ENCODE measurements at places on chromosomes 4 and X.

DNA sequence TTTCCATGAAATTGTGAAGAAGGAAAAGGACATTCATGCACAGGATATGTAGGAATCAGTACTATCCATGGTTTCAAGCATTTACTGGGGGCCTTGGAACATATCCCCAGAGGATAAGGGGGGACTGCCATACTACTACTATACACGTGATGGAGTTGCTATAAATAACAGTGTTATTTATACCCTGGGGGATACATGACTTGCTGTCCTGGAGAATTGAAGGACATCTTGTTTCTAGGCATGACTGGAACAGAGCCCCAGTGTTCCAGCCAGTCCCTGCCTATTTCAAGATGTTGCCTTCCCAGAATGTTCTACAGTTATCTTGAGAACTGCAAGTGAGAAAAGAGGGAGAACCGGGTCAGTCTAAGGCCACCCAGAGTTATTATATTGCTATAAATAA lies 39.6 kb upstream of the ZNF81 start:
- DNase-seq, result no peak

DNA sequence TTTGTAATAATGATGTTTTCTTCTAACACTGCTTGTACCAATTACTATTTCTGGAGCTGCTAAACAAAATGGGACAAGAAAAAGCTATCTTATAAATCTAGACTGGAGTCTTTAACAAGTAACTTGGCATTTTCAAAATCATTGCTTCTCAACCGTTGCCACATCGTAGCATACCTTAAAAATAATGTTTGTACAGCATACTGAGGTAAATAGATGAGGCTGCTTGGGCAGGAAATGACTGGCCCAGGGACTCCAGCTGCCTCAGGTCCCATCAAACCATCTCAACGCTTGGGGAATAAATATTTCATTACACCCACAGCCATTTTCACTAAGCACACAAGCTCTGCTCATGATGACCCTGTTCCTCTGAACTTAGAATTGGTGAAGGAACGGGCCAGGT lies 115.1 kb downstream of the SPANXA1 start:
- DNase-seq, result no peak

- no peak for DNase-seq
Observed at GRCh38 chr4:23083391-23083790, 390.7 kb downstream of the GBA3 start.

DNA sequence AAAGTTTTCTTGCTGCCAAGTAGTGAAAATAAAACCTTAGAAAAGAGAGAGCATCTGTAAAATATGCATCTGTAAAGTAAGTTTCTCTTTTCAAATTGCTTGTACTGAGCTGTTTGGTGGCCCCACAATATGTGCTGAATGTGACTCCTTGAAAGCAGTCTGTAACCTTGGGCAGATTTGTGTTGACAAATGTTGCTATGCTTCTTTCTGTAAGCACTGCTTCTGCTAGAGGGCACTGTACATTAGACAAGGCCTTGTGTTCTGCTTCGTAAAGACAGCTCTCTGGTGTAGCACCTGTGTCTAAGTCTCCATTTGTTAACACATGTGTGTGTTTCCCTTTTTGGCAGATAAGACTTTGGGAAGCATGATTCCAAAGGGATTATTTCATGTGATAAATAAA lies 56.6 kb upstream of the NRK start:
- no peak for DNase-seq
